ENCODE measurements at places on chromosomes 12 and 14. TPM values are rescaled to one million over a fixed set of nuclear protein-coding genes. Genes with fewer than 3 reads are reported as not detected.

NGB gene
- total RNA-seq: not detected

RAPGEF3 gene
- total RNA-seq: 0.45 TPM

LTBR gene
- 249 TPM for total RNA-seq

TAS2R8 gene
- not detected for total RNA-seq

LRRC10 gene
- not detected for total RNA-seq

BMP4 gene
- 1.6 TPM for total RNA-seq

BCL11B gene
- 0.34 TPM for total RNA-seq

TDP1 gene
- total RNA-seq: 14.1 TPM

STXBP6 gene
- 2.0 TPM for total RNA-seq

LRTM2 gene
- not detected for total RNA-seq

NRXN3 gene
- total RNA-seq: 1.1 TPM

Data from A549 treated with Mapracorat at 1 μM for 4 hours (cell line).